Erythroblast (primary cell): ENCODE measurements at places on chromosomes 6 and 20.
A peak's percentile ranks its signal among the peaks of the same experiment; 100 is the strongest.

DNA sequence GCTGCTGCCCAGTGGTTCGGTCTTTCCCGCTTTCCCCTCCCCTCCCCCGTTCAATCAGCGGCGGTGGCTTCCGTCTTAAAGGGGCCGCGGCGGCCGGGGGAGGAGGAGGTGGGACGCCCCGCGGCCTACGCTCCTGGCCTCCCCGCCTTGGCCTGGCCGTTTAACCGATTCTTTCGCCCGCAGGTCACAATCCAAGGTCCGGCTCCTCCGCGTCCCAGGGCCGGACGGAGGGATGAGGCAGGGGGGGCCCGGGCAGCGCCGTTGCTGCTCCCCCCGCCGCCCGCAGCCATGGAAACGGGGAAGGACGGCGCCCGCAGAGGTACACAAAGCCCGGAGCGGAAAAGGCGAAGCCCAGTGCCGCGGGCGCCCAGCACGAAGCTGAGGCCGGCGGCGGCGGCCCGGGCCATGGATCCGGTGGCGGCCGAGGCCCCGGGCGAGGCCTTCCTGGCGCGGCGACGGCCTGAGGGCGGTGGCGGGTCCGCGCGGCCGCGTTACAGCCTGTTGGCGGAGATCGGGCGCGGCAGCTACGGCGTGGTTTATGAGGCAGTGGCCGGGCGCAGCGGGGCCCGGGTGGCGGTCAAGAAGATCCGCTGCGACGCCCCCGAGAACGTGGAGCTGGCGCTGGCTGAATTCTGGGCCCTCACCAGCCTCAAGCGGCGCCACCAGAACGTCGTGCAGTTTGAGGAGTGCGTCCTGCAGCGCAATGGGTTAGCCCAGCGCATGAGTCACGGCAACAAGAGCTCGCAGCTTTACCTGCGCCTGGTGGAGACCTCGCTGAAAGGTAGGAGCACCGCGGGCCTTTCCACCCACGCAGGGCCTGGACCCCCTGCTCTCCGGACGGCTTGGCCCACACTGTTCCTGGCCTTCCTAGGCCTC is 1.2 kb downstream of the STK35 start:
- peak; percentile 92 for DNase-seq

DNA sequence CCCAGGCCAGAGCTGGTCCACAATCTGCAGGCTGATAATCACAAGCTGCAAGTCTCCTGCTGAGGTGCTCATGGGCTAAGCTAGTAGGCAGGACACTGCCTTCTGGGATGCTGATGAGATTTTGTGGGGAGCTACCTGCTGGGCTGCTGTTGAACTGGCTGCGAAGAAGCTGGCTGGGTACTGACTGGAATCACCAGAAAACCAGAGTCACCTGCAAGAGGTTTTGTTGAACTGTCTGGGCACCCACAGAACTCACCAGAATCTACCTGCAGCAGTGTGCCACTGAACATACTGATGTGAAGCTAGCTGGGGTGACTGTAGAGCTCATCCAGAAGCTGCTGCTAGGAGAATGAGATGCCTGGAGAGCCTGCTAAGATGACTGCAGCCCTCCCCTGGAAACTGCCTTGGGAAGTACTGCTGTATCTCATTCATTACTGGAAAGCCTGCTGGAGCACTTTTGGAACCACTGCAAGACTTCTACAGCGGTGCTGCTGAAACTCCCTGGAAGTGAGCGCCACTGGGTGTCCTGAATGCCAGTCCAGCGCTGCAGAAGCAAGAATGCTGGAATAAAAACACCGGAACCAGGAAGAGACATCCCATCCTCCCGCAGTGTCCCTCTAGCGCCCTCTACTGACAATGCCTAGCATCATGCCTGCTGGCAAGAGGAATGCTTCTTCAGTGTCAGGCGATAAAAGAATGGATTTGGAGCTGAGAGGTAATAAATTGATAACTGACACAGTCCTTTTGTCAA is 64.9 kb upstream of the ARHGAP18 start:
- DNase-seq, result peak; percentile 84

GRCh38 chr6:1901556-1901955 is 291.8 kb downstream of the FOXC1 start:
- no peak for DNase-seq

- DNase-seq, result no peak
These were observed 17.6 kb upstream of the SRSF3 start for GRCh38 chr6:36576578-36576977.

DNA sequence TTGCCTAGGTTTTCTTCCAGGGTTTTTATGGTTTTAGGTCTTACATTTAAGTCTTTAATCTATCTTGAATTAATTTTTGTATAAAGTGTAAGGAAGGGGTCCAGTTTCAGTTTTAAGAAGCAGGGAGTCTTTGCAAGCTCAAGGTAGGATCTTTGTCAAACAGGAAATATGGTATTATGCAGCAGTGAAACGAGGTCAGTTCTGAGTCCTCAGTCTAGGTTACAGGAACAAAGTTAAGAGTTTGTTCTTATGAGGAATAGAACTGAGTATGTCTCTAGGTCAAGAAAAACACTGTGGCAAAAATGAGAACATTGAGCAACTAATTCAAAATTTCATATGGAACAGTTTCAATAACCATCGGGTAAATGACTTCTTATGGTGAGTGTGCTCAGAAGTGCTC is 63.6 kb downstream of the GCLC start:
- no peak for DNase-seq

GRCh38 chr6:35980991-35981645 is 43.3 kb downstream of the SLC26A8 start:
- no peak for DNase-seq

- no peak for DNase-seq
These were observed 301.8 kb downstream of the TBC1D32 start for GRCh38 chr6:121032268-121033006.

DNA sequence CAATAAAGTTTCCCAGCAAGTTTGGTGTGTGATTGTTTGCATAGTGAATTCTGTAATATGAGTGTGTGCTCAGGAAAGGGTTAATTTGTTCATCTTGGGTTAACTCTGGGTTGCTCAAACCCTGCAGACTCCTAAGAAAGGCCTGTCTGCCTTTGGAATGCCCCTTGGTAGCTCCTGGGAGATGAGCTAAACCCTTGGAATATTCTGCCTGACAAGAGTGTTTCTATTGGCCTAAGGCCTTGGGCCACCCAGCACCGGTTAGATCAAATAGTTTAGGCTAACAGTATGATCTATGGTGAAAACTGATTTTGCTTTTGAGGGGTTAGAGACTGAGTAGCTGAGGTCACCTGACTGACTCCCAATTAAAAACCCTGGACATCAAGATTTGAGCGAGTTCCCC is 248.3 kb downstream of the GRM1 start:
- DNase-seq, result no peak

DNA sequence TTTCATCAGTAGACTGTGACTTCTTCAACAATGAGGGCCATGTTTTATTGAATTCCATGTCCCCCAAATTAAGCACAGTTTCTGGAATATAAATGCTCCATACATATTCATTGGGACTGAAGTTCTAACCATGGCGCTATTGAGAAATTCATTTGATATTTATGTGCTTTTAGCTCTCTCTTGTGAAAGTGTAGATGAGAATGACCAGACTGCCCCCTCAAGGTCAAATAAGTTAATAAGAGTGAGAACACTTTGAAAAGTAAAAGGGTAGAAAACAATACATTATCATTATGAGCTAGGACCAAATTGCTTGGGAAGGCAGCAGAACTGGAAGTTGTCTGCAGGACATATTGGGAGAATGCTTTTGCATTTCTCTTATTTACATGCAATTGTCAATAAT is 597.9 kb downstream of the EPM2A start:
- no peak for DNase-seq

GRCh38 chr6:5151360-5151954 is 66.3 kb downstream of the PPP1R3G start:
- peak; percentile 67 for DNase-seq

DNA sequence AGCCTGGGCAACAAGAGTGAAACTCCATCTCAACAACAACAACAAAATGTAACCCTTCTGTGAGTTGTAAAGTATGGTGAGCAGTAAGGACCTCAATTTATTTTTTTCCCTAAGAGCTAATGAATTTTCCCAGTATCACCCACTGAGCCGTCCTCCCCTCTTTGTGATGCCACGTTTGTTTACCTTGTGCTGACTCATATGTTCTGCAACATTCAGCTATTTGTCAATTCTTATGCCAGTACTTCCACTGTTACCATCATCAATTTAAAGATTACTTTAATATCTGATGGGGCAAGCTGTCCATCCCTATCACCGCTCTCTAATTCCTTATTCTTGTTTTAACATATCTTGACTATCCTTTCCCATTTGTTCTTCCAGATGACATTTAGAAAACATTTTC is 37.5 kb downstream of the MAK start:
- peak; percentile 40 for DNase-seq

DNA sequence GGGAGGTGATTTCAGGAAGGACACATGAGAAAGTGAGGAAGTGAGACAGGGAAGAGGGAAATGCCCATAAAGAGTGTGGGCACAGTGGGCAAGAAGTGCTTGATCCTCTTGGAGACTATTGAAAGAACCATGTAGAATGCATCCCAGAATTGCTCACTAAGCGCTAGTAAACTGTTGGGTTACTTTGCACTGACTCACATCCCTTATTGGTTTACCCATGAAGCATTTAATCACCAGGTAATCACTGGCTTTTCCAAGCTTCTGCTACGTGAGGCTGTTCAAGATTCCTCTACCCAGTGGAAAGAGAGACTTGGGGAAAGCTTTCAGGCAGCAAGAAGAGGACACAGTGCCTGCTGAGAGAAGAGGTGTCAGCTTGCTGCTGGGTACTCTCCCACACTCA is 410.0 kb upstream of the JAG1 start:
- DNase-seq, result no peak
